DMS153 (cell line): ENCODE measurements at places on chromosomes 2 and 18.

DNA sequence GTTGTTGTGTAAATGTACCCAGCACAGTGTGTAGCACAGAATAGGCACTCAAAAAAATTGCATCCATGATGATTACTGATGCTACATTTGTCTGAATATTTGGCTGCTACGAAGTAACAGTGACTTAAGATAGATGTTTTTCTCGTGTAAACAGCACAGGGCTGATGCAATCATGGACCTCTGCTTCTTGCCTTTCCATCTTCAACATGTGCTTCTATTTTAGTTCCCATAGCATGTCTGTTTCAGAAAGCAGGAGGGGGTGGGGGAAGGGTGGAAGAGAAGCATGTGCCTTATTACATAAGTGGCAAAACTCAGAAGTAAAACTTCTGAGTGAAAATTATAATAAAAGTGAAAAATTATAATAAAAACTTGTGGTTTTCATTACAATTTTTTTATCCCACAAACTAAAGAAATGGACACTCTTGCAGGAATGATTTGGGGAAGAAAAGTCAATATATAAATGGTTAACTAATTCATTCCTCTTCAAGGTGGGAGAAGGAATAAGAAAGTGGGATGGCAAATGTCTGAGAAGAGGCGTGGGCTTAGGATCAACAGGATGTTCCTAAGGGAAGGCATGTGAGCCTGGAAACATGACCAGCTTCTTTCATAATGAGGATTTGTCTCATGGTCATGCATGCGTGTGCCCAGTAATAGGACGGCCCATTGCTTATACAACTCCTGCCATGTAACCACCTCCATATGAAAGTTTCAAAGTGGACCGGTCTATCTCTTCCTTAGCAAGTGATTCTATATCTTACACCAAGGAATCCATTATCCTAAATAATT lies 27.2 kb downstream of the CCBE1 start:
- DNase-seq = no peak

GRCh38 chr2:26382564-26382963 lies 19.2 kb upstream of the DRC1 start:
- DNase-seq = no peak

- DNase-seq = no peak
These were observed 185.2 kb downstream of the ZFP36L2 start for GRCh38 chr2:43041173-43041591.

GRCh38 chr2:20992201-20992711 lies 51.6 kb downstream of the APOB start:
- DNase-seq = no peak
